ENCODE measurements at places on chromosomes 5 and 9.

DNA sequence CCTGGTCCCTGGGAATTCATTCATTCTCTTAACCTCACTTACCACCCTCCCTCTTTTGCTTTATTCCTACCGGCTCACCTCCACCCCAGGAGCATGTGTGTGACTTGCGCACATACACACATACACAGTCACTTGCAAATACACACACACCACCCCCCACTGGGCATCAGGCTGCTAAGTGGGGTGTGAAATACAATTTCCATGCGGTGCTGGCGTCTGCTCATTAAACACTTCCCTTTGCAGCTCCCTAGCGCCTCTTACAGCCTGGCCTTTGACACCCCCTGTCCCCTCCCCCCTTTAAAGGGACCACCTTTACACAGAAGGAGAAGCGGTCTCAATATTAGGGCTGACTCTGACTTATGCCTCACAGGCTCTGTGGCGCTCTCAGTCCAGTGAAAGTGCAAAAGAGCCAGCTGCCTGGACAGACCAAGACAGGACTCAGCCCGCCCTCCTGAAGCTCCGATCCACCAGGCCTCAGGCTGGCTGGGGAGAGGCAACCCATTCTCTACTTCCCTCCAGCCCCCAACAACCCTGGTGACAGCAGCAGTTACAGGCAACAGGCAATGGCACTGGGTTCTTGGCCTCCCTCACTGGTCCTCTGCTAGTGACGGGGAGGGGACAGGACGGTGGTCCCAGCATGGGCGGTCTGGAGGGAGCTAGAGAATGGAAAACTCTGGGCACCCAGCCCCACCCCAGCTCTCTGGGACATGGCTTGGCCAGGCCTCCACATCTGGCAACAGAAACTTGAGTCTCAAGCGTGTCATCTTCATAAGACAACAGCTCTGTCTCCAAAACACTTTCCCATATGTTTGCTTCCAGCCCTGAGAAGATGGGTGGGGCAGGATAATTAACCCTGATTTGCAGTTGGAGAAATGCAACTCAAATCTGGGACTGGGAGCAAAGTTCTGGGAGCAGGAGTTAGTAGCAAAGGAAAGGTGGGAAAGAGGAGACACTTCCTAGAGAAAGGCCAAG is 12.0 kb downstream of the ENHO start:
- no peak for DNase-seq

GRCh38 chr9:113343732-113344231 is 3.7 kb upstream of the WDR31 start:
- peak; percentile 46 for DNase-seq

DNA sequence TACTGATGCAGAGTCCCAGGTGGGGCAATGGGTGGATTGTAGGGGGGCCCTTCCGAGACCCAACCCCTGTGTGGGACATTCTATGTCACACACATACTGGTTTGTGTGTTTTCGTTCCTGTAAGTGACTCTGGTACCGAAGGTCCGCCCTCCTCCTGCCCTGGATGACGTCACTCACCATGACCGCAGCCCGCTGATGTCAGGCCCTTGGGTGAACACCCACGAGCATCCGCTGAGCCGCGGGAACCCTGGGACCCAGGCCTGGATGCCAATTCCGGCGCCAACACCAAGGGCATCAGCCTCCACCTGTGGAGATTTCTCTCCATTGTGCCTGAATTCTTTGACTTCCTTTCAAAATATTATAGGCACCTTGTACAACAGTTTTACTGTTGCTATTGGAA is 184.3 kb downstream of the MTRR start:
- DNase-seq: no peak

DNA sequence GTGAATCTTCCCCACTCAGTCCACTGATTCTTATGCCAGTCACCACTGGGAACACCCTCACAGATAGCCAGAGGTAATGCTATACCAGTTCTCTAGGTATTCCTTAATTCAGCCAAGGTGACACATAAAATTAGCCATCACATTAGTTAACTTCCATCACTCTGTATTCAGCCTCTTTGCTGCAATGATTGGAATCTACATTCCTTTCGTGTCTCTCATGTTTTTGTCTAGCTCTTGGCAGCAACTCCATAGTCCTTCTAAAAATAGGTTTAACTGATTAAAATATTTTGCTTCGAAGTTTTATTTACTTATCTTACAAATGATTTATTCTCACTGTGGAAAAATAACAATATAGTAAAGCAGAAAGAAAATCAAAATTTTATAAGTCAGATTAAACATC is 19.6 kb upstream of the RNF20 start:
- no peak for DNase-seq

DNA sequence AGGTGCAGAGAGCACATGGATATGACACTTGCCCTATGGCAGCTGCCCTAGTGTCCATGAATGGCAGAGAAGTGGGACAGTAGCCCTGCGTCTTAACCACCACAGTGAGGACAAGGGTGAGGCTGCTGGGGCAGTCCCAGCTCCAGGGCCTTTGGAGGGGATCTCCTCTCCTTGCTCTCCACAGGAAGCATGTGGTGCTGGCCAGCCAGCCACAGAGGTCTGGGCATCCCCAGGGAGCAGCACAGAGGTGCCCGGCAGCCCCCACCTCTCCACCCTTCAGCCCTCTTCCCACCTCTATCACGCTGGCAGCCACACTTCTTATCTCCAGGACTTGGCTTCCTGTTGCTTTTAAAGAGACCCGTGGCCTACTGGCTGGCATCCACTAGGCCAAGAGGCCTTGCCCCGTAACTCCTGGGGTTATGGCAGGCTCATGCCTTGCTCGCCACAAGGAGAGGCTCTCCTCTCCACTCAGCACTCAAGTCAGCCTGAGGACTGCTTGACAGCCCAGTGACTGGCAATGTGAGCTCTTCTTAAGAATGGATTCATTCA is 21.9 kb downstream of the CSF2 start:
- no peak for DNase-seq

DNA sequence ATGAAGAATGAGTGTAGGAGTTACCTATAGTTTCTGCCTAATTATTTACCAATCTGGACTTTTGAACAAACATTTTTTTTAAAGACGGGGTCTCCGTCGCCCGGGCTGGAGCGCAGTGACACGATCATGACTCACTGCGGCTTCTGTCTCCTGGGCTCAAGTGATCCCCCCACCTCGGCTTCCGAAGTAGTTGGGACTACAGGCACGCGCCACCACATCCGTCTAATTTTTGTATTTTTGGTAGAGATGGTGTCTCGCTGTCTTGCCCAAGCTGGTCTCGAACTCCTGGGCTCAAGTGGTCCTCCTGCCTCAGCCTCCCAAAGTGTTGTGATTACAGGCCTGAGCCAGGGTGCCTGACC is 1.5 kb downstream of the CTNNA1 start:
- DNase-seq: no peak

DNA sequence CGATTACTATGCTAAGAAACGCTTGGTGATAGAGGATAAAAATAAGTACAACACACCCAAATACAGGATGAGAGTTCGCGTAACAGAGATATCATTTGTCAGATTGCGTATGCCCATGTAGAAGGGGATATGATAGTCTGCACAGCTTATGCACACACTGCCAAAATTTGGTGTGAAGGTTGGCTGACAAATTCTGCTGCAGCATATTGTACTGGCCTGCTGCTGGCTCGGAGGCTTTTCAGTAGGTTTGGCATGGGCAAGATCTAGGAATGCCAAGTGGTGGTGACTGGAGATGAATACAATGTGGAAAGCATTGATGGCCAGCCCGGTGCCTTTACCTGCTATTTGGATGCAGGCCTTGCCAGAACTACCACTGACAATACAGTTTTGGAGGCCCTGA is 208.4 kb downstream of the PDZD2 start:
- no peak for DNase-seq

DNA sequence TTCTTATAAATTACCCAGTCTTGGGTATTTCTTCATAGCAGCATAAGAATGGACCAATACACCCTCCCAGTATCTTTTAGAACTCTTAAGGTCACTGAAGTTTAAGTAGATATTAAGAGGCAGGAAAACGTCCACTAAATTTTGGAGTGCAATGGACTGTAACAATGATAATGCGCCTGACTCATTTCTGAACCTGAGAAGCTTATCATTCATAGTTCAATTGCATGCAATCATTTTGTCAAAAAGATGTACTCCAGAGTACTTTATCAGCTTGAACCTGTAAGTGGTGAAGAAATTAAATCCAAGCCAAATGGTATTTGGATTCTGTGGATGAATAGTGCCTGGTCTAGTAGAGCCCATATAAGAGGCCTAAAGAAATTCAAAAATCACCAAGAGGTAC is 196.5 kb upstream of the CDH9 start:
- no peak for DNase-seq

DNA sequence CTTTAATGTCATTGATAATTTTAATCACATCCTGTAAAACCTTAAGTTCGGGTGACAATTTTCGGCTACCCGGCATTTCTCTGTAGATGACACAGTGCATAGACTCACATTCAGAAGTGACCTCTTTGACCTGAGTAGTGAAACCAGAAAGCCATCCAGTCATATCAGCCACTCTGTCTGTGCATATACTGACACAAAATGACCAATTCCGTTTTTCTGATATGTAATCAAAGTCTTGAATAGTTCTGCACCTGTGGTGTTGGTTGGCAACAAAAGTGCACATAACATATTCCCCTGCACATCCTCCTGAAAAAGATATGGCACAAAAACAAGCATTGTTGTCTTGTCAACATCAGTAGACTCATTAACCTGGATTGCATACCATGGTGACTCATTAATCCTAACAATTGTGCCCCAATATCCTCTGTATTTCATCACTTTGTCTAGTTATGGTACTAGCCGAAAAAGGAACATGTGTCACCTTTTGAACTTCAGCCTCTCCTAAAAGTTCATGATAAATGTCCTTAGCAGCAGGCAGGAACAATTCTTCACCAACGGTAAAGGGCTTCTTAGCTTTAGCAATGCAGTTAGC is 4.6 kb upstream of the HNRNPA0 start:
- peak; percentile 7 for DNase-seq

DNA sequence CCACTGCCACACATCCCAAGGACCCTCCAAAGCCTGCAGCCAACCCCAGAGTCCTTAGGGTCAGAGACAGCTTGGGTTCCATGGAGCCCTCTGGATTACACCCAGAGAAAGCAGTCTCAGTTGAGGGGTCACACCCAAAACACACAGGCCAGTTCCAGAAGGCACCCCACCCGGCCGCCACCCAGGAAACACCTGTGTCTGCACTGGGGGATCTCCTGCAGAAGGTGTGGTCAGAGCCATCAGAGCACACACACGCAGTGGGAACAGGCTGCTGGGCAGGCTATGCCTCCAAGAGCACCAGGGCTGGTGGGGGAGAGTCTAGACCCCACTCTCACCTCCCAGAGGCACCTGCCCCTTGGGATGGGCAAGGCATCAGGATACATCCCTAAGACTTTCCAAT is 27.3 kb downstream of the NIPAL4 start:
- no peak for DNase-seq

DNA sequence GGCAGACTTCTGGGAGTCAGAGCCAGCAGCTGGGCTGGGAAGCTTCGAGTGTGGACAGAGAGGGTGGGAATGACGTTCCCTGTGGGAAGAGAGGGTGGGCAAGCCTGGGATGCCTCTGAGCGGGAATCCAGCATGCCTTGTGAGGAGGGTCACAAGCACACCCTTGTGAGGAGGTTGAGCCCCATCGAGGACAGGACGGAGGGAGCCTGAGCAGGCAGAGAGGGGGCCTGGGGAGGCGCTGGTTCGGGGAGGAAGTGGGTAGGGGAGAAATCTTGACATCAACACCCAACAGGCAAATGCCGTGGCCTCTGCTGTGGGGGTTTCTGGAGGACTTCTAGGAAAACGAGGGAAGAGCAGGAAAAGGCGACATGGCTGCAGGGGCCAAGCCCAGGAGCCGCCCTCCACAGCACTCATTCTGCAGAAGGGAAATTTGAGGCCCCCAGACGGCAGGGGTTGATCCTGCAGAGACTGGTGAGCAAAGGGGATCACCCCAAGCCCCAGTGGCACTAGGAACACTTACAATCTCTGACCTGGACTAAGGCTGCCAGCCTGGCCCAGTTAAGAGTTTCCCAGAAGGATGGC is 1.1 kb upstream of the IL13 start:
- no peak for DNase-seq

DNA sequence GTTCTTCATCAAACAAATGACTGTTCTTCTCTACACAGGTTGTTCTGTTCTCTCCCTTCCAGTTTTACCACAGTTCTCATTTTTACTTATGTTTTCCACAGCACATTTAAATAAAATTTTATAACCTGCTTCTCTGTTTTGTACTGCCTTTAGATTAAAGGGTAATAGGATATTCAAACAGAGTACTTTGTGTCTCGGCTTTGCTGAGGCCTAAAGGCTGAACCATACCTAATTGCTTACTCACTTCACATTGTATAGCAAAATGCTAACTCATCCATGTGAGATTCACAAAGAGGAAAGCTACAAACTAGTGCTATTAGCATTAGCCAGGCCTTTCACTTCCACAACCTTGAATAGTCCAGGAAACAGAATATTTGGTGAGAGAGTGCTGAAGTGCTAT is 200.3 kb downstream of the TRPM3 start:
- peak; percentile 57 for DNase-seq

DNA sequence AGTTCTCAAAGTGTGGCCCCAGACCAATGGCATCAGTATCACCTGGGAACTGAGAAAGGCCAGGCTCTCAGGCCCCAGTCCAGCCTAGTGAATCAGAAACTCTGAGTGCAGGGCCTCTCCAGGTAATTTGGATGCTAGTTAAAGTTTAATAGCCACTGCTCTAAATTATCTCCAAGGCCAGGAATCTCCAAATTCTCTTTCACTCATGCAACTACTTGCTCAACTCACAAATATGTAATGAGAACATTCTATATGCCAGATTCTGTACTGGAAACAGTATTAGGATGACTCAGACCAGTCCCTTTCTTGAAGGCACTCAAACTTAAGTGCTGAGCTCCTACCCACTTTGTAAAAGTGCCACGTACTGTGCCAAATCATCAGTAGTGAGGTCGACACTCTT is 84.6 kb downstream of the PAPPA start:
- peak; percentile 90 for DNase-seq

DNA sequence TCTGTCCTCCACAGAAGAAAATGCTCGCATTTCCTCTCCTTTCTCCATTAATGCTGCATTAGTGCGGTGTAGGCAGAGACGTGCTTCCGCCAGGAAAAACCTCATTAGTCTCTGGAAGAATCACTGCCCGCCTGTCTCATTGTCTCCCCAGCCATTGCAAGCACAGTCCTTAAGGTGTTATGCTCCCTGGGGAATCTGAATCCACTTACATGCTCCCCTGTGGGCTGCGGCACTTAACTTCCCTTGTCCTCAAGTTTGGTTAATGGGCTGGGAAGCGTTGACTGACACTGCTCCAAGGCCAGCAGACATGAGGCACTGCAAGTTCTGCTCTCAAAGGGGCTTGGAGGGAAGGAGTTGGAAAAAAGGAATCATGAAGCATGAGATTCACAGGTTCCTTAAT is 41.6 kb downstream of the TARS1 start:
- no peak for DNase-seq

- DNase-seq: peak; percentile 74
These were observed 3.2 kb downstream of the ADAMTS12 start for GRCh38 chr5:33888587-33888986.

- DNase-seq: no peak
These were observed 18.6 kb upstream of the ANGPTL2 start for GRCh38 chr9:127140842-127141675.

DNA sequence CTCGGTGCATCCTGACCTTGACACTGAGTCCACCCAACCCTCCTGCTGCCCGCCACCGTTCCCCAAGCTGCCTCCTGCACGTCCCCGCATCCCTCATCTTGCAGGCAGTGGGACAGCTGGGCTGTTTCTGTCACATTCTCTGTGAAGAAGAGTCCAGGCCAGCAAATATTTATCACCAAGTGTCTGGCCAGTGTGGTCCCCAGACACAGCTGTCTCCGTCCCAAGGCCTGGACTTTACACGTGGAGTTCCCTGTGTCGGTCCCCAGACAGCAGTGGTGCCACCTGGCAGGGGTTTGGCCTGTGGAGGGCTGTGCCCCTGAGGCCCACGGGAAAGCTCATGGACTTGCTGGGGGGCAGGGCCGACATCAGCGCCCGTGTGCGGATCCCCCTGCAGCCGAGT is 9.2 kb upstream of the SLC12A7 start:
- no peak for DNase-seq

All from fibroblast of mammary gland (primary cell).